ENCODE measurements at places on chromosomes 4 and X.
A peak's percentile ranks its signal among the peaks of the same experiment; 100 is the strongest.

DNA sequence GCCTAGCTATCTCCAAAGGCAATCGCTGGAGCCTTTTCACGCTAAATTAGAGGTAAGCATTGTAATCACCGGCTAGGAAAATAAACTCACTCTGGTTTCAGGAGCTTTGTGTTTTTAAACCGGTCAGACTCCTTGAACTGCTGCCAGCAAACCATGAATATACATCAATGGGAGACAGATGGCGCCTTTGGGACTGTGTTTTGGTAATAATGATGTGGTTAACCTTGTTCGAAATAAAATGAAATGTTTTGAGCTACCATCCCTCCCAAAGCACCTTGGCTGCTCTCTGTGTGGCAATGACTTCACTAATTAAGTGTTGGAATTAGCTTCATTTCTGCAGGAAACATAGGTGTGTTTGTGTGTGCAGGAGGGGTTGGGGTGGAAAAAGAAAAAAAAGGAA, 65.3 kb downstream of the CLNK start:
- no peak for DNase-seq

DNA sequence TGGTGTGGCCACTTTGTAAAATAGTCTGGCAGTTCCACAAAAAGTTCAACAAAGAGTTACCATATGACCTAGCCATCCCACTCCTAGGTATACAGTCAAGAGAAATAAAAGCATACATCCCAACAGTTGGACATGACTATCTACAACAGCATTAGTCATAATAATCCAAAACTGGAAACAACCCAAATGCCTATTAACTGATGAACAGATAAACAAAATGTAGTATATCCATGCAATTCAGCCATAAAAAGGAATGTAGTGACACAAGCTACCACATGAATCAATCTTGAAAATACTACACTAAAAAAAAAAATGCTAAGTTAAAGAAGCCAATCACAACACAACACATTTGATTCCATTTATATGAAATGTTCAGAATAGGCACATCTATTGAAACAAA, 16.1 kb downstream of the MED14 start:
- DNase-seq = no peak

GRCh38 chr4:88028946-88029345, 21.5 kb downstream of the PKD2 start:
- DNase-seq = no peak

DNA sequence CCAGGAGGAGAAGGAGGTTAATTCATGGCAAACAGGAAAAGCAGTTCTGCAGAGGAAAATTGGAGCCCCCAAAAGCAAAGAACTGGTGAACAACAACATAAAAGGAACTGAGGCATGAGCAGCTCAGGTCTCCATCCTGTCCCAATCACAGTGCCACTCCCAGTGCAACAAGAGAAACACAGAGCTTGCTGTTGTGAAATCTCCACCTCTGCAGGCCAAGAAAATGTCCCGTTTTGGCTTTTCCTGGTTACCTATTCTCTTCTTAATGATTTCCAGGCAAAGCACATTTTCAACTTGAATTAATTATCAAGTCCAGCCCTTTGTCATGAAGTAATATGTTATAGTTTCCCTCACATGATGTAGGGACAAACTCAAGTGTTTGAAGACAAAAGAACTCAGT, 778 bp downstream of the C1QTNF7 start:
- DNase-seq = no peak

- no peak for DNase-seq
Measured at GRCh38 chrX:148713981-148714380, 213.6 kb downstream of the AFF2 start.

DNA sequence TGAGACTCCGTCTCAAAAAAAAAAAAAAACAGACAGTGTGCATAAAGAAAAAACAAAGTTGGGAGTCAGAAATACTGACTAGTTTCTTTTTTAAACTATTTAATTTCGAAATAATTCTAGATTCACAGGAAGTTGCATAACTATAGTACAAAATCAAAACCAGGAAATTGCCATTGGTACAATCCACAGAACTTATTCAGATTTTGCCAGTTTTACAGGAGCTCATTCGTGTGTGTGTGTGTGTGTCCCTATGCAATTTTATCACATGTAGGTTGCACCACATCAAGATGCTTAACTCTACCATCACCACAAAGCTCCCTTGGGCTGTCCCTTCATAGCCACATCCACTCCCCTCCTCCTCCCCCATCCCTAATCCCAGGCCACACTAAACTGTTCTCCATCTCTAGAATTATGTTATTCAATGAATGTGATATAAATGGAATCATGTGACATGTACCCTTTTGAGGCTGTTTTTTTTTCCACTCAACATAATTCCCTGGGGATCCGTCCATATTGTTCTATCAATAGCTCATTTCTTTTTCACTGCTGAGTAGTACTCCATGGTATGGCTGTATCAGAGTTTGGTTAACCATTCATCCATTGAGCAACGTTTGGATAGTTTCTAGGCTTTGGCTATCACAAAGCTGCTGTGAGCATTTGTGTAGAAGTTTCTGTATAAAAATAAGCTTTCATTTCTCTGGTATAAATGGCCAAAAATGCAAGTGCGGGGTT, 16.3 kb upstream of the DDX3X start:
- no peak for DNase-seq

DNA sequence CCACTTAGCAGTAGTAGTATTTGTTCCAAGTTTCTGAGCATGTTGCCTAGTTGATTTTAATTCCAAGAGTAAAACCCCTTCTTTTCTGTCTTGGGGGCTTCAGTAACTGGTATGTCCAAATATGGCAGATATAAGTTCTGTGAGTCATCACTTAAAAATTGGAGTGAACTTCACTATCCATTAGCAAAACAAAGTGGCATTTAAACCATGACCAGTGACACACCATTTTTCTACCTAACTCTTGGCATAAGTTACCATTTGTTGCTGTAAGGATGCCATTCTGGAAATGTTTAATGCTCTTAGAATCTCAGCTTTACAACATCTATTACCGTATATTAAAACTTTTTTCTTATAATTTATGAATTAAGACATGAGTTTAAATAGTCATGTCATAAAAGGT, 102.0 kb downstream of the CBR4 start:
- DNase-seq = no peak

DNA sequence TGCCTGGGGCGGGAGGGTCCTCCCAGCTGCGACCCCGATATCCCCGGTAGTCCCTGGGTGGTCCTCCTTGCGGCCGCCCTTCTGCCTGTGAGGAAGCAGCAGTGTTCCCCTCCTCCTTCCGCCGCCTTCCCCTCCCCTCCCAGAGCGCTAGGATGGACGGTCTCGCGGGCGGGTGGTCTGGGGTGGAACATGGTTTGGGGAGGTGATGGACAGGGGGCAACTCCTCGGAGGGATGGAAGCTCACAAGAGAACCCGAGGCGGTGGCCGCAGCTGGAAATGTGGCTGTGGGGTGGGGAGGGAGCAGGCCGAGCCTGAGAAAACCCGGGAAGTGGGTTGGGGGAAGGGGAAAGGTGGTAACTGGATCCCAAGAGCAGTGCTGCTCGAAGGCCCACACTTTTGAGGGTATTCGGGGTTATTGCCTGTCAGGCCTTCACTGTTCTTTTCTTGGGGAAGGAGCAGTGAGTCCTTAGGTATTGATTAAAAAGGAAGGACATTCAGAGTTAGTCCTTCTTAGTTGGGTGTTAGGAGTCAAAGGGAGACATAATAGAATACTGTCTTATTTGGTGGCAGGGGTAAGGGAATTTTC, 581 bp downstream of the UBE2K start:
- DNase-seq = peak; percentile 64

DNA sequence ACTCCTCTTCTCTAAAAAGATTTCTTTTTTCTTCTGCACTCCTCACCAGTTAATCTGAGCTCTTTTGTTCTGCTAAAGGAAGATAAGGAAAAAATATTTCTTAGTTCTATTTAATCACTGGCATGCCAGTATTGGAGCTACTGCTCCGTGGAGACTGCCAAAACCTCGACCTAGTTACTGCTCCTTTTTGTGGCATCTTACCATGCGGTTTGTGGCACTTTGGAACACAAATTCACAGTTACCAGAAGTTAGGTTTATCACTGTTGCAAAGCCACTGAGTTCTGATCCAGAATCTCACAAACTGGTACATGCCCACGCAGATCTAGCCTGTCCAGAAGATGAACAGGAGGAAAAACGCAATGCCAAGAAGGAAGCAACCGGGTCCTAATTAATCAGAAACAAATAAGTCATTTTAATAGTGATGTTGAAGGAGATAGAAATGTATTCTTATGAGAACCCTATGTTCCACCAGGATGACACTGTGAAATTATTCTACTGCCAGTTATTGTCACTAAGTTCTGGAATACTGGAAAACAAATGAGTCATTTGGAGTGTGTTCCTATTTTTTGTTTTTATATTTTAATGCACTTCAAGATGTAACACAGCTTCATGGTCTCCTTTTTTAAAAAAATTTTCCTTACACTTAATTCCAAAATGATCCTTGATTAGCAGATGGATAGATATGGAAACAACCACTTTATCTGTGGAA, 106.7 kb upstream of the GK2 start:
- DNase-seq = no peak

GRCh38 chr4:2763511-2763967, 7.4 kb upstream of the TNIP2 start:
- DNase-seq = no peak

- DNase-seq = no peak
Measured at GRCh38 chr4:176153124-176153523, 42.3 kb downstream of the SPATA4 start.

- DNase-seq = no peak
Measured at GRCh38 chr4:1338752-1339414, 8.1 kb upstream of the UVSSA start.

DNA sequence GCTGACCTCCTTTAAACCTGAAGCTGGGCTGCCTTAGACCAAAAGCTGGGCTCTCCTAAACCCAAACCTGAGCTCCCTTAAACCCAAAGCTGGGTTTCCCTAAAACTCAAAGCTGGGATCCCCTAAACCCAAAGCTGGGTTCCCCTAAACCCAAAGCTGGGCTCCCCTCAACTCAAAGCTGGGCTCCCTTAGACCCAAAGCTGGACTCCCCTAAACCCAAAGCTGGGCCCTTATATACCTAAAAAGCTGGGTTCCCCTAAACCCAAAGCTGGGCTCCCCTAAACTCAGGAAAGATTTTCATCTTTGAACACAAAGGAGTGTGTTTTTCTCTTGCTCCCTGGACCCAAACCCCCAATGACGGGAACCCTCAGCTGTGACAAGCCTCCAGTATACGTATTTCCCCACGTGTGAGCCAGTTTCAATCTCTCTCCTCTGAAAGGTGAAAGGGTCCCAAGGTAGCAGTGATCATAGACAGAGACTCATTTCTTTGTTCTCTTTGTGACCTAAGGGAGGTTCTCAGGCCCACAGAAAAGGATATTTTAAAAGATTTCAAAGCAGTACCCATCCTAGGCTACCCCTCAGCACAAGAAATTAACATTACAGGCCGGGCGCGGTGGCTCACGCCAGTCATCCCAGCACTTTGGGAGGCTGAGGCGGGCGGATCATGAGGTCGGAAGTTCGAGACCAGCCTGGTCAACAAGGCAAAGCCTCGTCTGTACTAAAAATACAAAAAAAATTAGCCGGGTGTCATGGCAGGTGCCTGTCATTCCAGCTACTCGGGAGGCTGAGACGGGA, 31.3 kb upstream of the ASMTL start:
- no peak for DNase-seq

DNA sequence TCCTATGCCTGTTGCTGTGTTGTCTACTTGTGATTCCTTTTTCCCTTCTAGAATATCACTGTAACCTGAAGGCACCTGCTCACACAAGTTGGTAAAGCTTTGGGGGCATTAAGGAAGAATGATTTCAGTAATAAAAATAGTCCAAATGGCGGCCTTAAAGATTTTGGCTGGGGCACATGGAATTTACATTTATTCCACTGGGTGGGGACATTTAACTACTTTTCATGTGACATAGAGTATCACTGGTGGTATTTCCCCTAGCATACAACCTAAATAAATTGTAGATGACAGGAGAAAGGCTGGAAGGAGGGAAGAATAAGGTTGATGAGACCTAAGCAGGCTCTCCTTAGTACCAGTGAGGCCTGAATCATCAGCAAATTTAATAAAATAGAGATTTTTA, 121.8 kb upstream of the EDA2R start:
- no peak for DNase-seq

DNA sequence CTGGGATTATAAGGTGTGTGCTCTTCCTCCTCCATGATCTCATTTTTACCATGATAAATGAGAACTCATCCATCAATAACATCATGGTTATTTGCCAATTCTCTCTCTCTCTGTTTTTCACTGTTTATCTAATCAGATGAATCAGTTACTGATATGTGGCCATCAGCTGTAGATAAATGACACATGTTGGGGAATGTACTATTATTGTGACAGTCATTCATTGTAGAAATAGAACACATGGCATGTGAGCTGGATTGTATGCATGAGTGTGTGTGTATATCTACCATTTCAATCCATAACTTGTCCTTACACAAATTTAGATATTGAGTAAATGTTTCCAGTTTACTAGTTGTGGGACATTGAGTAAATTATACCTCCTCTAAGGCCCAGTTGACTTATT, 53.0 kb downstream of the OSTC start:
- DNase-seq = no peak

DNA sequence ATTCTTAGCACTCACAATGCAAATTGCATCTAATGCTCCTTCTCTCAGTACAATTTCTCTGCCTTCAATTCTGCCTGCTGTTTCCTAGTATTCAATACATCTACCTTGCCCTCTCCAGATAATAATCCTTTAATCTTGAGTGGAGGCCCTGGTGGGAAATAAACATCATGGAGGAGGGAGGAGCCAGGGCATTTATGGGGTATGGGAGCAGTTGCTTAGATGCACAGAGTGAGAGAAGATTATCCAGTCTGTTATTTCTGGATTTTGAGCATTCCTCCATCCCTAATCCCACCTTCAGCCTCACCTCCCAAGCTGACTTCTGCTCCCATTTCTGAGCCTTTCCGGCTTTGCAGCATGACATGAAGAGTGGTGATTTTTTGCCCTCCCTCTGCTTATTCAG, 127.9 kb upstream of the PPP3CA start:
- no peak for DNase-seq

DNA sequence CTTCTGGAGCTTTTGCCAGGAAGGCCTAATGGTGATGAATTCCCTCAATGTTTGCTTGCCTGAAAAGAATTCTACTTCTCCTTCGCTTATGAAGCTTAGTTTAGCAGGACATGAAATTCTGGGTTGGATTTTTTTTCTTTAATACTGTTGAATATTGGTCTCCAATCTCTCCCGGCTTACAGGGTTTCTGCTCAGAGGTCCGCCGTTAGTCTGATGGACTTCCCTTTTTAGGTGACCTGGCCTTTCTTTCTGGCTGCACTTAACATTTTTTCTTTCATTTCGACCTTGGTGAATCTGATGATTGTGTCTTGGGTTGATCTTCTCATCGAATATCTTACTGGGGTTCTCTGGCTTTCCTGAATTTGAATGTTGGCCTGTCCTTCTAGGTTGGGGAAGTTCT, 17.2 kb upstream of the TMPRSS11A start:
- no peak for DNase-seq
